H7 (cell line): ENCODE measurements at places on chromosomes 6 and 20. TPM values are rescaled to one million over a fixed set of nuclear protein-coding genes. Genes with fewer than 3 reads are reported as not detected.
A peak's percentile ranks its signal among the peaks of the same experiment; 100 is the strongest.

DNA sequence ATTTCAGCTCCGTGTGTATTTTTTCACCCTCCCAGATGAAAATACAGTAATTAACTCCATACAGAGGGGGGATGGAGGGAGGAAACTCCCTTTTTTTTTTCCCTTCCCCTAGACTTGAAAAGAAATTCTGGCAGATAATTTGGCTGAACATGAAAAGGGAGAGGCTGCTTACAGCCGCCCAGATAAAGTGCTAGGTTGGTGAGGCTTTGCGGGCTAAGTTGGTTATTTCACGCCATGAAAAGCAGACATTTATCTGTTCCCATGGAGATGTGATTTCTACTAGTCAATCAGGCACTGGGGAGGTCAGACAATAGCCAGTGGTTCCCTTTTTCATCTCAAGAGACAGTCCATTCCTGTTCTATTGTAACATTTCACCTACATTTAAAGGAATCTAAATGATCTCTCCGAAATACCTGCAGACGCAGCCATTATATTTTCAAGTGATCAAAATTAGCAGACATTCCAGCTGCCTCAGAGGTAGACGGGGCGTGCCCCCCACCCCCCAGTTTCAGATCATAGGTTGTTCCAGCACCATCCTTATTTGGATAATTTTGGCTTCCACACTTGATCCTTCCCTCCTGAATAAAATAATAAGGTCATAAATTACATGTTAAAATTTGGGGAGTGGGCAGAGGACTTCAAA is 143.9 kb upstream of the ZNF217 start:
- no peak for DNase-seq

The POPDC3 gene
- 1.1 and 2.6 TPM in 2 replicates for total RNA-seq

DNA sequence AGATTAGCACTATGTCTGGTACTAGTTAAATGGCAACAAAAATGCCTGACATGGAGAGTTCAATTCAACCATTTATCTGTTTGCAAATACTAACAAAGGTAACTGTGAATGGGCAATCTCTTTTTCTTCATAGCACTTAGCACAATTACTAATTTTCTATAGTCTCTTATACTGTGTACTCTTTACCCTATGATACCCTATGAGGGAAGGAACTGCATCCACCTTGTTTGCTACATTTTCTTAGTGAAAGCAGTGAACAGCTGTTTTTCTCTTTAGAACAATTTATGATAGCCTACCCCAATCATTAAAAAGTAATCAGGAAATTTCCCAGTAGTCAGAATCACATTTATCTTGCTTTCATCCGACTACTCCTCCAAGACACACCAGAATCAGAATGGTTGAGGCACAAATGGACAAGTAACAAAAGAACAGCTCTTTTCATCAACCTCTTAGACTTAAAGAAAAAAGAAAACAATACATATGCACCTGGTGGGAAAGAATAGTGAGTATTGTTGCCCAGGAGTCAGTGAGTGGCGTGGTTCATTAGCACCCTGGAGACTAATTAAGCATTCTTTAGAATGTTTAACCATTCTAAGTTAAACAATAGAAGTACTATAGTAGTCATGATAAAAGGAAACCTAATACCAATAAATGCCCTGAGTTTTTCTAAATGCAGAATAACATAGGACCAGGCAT is 16.7 kb downstream of the ZNF292 start:
- DNase-seq = peak; percentile 14

- DNase-seq = no peak
Observed at GRCh38 chr6:72798196-72798595, 176.3 kb downstream of the KCNQ5 start.
